Placental pericyte (primary cell): ENCODE measurements at places on chromosomes 2 and 18. TPM values are rescaled to one million over a fixed set of nuclear protein-coding genes. Genes with fewer than 3 reads are reported as not detected.

The MGAT5 gene
- 62.8 and 153 TPM in 2 replicates for total RNA-seq

The CENPA gene
- total RNA-seq, result 0.66 and 12.2 TPM in 2 replicates

The CROCC2 gene
- not detected in 2 replicates for total RNA-seq

The FAM228A gene
- total RNA-seq, result 0.14 and 1.5 TPM in 2 replicates

The CHRNG gene
- total RNA-seq, result not detected in 2 replicates

The MARCHF4 gene
- total RNA-seq, result 1.1 and 8.7 TPM in 2 replicates

The RTP5 gene
- not detected in 2 replicates for total RNA-seq

The UCN gene
- 0.86 and 1.1 TPM in 2 replicates for total RNA-seq

The CFC1B gene
- total RNA-seq, result not detected in 2 replicates

The SKA1 gene
- total RNA-seq, result 2.0 and 36.8 TPM in 2 replicates
